ENCODE measurements at places on chromosomes 1 and 21.

DNA sequence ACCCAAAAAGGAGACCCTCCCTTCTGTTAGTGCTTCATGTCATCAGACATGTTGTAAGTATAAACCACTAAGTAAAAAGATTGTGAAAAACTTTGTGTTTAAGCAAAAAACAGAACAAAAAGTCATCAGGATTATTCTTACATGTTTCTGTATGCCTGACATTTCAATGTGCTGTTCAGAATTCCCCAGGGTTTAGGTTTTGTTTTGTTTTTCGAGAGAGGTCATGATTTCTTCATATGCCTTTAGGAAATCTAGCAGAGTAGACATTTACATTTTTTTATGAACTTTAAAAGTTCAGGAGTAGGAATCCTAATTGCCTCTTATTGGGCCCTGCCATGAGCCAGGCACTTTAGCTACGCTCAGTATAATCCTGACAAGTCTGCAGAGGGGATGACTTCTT, 85.3 kb downstream of the VPS13D start:
- no peak for DNase-seq

DNA sequence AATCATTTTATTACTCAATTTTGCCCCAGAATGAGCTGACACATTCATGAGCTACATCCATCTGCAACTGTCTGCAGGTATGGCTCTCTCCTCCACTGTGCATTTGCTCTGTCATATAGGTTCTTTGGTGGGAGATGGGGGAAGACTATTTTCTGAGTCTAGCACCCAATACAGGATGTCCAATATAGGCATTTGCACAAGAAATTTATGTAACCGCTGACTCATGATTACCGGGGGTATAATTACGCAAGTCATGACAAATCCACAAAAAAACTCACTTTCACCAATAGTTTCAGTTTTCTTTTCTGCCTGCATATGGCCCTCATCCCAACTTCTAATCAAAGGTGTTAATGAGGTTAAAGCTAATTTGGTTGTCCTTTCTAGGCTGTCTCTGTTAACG, 17.5 kb upstream of the VSIG8 start:
- DNase-seq = no peak

GRCh38 chr1:24775348-24775747, 30.1 kb downstream of the CLIC4 start:
- DNase-seq = no peak

DNA sequence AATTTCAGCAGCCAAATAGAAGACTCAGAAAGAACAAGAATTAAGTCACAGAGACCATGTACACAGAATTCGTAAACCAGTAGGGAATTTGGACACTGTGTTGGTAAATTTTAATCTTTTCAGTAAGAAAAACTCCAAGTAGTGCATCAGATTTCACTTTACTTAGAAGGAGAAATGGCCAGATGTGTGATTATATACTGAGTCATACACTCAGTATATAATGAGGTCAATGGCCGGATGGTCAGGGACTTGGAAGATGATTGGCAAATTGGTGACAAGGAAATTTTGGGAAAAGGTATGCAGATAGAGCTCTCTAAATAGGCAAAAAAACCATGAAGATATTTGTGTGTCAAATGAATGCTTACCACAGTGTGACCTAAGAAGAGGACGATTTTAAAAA, 399.8 kb upstream of the LRRC7 start:
- DNase-seq = no peak

GRCh38 chr1:240149484-240150094, 57.9 kb downstream of the FMN2 start:
- DNase-seq = no peak

- DNase-seq = no peak
These were observed 190.7 kb upstream of the KIAA0040 start for GRCh38 chr1:175383239-175383638.

Data from stimulated activated CD4-positive, alpha-beta T cell treated with anti-CD3 and anti-CD28 coated beads, Interleukin-4, amount 100 ng/mL, for 1 hour (primary cell).